A549 treated with AZD2906 at 1 μM for 4 hours (cell line): ENCODE measurements at places on chromosomes 6 and 20. TPM values are rescaled to one million over a fixed set of nuclear protein-coding genes. Genes with fewer than 3 reads are reported as not detected.

Gene LAMA4
- 0.71 to 1.3 TPM (median 1.1 TPM) in 5 replicates for total RNA-seq

Gene VIP
- total RNA-seq = not detected in 5 replicates

Gene PSORS1C2
- 0.08 TPM in 1 of 5 replicates, not detected in the others for total RNA-seq

Gene FNDC11
- total RNA-seq = 0.17 to 0.29 TPM (median 0.21 TPM) in 5 replicates

Gene PAK5
- total RNA-seq = not detected in 5 replicates

Gene OPRM1
- total RNA-seq = not detected in 5 replicates

Gene KCNQ5
- total RNA-seq = 1.3 to 1.6 TPM (median 1.6 TPM) in 5 replicates

Gene AHCY
- 315 to 334 TPM (median 329 TPM) in 5 replicates for total RNA-seq

Gene GJA10
- total RNA-seq = not detected in 5 replicates

Gene COL11A2
- total RNA-seq = 0.31 to 0.92 TPM (median 0.81 TPM) in 5 replicates

Gene SNAP91
- total RNA-seq = 0.11 to 0.19 TPM (median 0.14 TPM) in 5 replicates

Gene PKIG
- total RNA-seq = 34.7 to 40.5 TPM (median 37.6 TPM) in 5 replicates

Gene SOD2
- 159 to 200 TPM (median 189 TPM) in 5 replicates for total RNA-seq

Gene HRH3
- 0.02 TPM in 1 of 5 replicates, not detected in the others for total RNA-seq

Gene SYNDIG1
- 1.1 to 2.0 TPM (median 1.4 TPM) in 5 replicates for total RNA-seq

Gene SRSF12
- 1.2 to 2.3 TPM (median 1.9 TPM) in 5 replicates for total RNA-seq

Gene FAM8A1
- 3.5 to 4.8 TPM (median 4.1 TPM) in 5 replicates for total RNA-seq

Gene STK35
- 10.7 to 13.9 TPM (median 11.5 TPM) in 5 replicates for total RNA-seq

Gene HS3ST5
- not detected in 5 replicates for total RNA-seq

Gene TREM2
- total RNA-seq = 0.07 TPM in 1 of 5 replicates, not detected in the others

Gene SNX14
- total RNA-seq = 30.7 to 42.1 TPM (median 33.9 TPM) in 5 replicates

Gene SIRPG
- not detected in 5 replicates for total RNA-seq

Gene SLC4A11
- total RNA-seq = 10.2 to 13.8 TPM (median 13.0 TPM) in 5 replicates

Gene CCM2L
- total RNA-seq = 0.29 to 0.64 TPM (median 0.37 TPM) in 5 replicates

Gene TTBK1
- 0.03 to 0.06 TPM (median 0.03 TPM) in 5 replicates for total RNA-seq

Gene PIGU
- total RNA-seq = 24.7 to 28.4 TPM (median 27.8 TPM) in 5 replicates

Gene ZC2HC1B
- not detected in 5 replicates for total RNA-seq

Gene PGBD1
- 4.1 to 5.4 TPM (median 4.7 TPM) in 5 replicates for total RNA-seq

Gene RNF182
- 2.6 to 3.2 TPM (median 3.1 TPM) in 5 replicates for total RNA-seq

Gene L3MBTL1
- 0.62 to 1.7 TPM (median 1.2 TPM) in 5 replicates for total RNA-seq

Gene LPA
- 0.06 to 0.15 TPM (median 0.07 TPM) in 5 replicates for total RNA-seq

Gene PHF20
- total RNA-seq = 32.2 to 42.6 TPM (median 34.1 TPM) in 5 replicates

Gene BMP2
- 0.24 to 0.31 TPM (median 0.25 TPM) in 5 replicates for total RNA-seq

Gene SPTLC3
- total RNA-seq = 0.01 to 0.08 TPM (median 0.02 TPM) in 5 replicates

Gene BIRC7
- total RNA-seq = 1.4 to 3.0 TPM (median 2.3 TPM) in 5 replicates

Gene ZNF165
- total RNA-seq = 0.74 to 0.99 TPM (median 0.85 TPM) in 5 replicates

Gene PTPRA
- 33.0 to 40.6 TPM (median 38.4 TPM) in 5 replicates for total RNA-seq

Gene CTCFL
- total RNA-seq = 0.02 TPM in 2 of 5 replicates, not detected in the others

Gene PTCRA
- total RNA-seq = not detected in 5 replicates

Gene BTNL2
- not detected in 5 replicates for total RNA-seq

Gene TAP2
- 14.8 to 21.1 TPM (median 17.8 TPM) in 5 replicates for total RNA-seq

Gene EGFL8
- total RNA-seq = 0.56 to 1.9 TPM (median 1.9 TPM) in 5 replicates
